Colonic mucosa (tissue), 4 donors: ENCODE measurements at places on chromosomes 6 and 20. TPM values are rescaled to one million over a fixed set of nuclear protein-coding genes. Genes with fewer than 3 reads are reported as not detected.

DNA sequence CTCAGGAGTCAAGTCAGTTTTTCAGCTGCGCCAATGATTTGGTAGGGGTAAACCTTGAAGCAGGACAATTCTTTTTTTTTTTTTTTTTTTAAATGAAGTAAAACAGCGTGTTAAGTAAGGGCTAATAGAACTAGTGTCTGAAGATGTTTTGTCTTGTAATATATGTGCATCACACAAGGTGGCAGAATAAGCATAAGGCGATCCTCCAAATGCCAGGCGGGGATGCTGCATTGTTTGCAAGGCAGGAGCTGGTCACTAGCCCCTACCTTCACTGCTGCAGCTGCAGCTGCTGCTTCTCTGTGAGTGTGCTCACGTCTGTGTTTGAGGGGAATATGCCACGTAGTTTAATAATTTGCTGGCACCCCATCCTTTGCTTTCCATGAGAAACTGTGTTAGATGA is 272.7 kb upstream of the MAP3K7 start:
- DNase-seq = no peak

GRCh38 chr6:149357726-149358538 is 40.4 kb downstream of the TAB2 start:
- DNase-seq = no peak

DNA sequence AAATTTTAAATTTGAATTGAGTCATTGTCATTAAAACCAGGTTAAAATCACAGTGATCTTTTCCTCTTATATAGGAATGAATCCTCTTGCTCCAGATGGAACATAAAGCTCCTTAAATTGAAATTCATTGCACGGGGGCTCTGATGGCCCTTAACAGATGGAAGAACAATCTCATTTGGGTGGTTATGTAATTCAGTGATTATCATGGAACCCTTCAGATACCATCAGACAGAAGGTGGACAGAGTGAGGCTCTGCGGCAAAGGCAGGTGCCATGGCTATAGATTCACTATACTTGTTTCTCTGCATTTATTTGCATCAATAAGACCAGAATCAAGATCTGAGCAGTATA is 17.8 kb upstream of the RNF182 start:
- DNase-seq = no peak

DNA sequence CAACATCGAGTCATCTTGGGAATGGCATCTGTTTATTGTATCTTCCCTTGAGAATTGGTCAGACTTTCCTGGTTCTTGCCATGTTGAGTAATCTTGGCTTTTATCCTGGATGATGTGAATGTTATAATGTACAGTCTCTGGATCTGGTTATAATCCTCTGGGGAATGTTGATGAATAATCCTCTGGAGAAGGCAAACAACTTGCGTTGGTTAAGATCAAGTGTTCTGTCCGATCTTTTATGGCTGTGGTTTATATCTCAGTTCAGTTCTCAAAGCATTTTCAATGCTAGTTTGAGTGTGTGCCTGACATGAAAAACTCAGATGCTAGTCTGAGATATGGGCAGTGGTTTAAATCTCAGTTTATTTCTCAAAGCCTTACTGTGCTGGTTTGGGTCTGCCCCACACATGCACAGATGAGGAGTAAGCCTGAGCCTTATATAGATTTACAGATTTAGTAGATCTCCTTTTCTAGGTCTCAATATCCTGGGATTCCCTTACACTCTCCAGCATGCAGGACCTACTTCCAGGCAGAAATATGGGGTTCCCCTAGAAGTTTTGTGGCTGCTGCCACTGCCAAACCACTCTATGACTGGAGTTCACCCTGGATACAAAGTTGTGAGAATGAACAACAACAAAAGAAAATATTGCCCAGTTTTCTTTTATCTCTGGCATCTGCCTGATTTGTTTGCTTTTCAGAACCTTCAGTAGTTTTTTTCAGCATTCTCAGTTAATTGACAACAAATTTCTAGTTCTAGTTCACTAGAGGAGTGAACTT is 191.8 kb upstream of the MAN1A1 start:
- no peak for DNase-seq

DNA sequence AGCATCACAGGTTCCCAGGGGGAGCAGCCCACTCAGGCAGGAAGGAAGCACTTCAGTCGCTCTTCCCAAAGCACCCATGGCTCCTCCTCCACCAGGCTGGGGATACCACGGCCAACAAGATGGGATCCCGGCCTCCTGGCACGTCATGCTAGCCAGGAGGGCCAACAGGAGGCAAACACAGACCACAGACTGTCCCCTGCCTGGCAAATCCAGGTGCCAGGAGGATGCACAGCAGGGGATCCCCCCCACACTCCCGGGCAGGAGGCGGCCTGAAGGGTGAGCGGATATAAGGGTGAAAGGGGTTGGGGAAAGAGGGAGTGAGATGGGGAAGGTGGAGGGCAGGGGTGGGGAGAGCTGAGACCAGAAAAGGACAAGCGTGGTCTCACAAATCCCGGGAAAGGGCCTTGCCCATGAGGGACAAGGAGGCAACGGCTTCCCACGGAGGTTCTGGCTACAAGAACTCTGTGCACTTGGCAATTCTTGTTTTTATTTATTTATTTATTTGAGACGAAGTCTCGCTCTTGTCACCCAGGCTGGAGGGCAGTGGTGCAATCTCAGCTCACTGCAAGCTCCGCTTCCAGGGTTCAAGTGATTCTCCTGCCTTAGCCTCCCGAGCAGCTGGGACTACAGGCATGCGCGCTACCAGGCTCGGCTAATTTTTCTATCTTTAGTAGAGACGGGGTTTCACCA is 7.2 kb downstream of the PXDC1 start:
- DNase-seq = no peak

GRCh38 chr20:32924781-32925180 is 66.1 kb downstream of the EFCAB8 start:
- no peak for DNase-seq

- peak; percentile 61 for DNase-seq
Observed at GRCh38 chr20:23235173-23236027, 115.2 kb upstream of the NXT1 start.

DNA sequence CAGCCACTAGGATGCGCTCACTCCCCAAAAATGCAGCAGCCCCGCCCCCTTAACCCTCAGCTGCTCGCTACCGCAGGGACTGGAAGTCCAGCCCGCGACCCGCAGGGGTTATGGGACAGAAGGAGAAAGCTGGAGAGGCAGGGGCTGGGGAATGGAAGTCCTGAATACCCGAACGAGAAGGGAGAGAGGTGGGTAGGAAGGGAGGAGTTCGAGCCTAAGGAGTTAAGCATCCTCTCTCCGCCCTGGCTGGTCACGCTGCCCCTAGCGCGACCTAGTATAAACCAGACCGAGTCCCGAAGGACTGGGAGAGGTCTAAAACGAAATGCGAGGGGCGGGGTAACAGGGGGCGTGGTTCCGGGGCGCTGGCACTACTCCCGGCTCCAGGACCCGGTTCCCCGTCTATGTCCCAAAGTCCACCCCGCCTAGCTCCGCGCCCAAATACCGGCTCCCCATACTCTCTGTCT is 448 bp upstream of the DDAH2 start:
- DNase-seq = peak; percentile 97

DNA sequence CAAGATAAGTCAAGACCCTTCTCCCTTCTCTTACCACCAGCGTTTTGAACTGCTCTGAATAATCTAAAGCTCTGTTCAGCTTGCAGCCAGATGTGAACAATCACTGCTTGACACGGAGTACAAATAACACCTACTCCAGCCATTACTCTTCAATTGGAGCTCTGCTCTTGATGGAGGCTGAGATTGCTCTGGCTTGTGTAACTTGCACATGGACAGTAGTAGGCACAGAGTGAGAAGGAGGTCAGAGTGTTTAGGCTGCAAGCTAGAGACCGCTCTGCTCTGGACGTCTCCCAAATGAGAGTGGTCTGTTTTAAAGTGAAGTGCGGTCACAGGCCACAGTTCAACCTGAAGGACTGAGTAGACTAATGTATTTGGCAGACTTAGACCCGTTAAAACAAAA is 158.3 kb downstream of the HDGFL1 start:
- no peak for DNase-seq

GRCh38 chr6:71258078-71258866 is 30.3 kb upstream of the OGFRL1 start:
- no peak for DNase-seq

DNA sequence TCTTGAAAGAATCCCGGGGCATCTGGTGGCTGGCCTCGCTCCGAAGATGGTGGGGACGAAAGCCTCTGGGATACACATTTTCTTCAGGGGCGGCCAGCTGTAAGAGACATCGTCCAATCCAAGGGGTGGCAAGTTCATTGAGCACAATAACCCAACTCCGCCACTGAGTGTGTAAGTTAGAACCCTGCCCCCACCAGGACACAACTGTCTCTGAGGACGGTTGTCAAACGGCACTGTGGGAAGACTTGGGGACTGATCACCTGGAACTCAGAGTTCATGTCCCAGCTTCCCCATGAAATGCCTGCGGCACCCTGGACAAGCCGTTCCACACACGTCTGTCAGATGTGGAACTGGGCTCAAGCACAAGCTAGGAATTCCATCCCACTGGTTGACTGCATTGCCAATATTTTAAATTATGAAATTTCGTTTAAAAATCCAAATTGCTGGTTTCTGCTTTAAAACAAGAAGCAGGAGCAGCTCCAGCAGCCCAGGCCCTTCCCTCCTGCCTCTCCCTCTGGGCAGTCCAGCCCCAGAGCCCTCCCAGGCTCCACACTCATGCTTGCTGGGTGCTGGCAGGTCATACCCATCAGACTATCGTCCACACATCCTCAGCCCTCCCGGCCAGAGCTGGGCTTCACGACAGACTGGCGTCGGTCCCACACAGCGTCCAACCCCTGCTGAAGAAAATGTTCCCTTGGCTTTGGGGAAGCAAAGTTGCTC is 80.9 kb upstream of the AFDN start:
- DNase-seq = no peak

DNA sequence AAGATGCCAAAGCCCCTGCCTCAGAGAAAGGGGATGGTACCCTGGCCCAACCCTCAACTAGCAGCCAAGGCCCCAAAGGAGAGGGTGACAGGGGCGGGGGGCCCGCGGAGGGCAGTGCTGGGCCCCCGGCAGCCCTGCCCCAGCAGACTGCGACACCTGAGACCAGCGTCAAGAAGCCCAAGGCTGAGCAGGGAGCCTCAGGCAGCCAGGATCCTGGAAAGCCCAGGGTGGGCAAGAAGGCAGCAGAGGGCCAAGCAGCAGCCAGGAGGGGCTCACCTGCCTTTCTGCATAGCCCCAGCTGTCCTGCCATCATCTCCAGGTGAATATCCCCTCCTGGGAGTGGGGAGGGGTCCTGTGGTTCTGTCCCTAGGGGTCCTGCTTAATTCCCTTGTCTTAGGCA is 1.1 kb downstream of the MYLK2 start:
- no peak for DNase-seq

- no peak for DNase-seq
Observed at GRCh38 chr6:165835410-165835851, 172.4 kb upstream of the PDE10A start.

- DNase-seq = no peak
Observed at GRCh38 chr20:62018437-62019143, 47.1 kb downstream of the TAF4 start.

DNA sequence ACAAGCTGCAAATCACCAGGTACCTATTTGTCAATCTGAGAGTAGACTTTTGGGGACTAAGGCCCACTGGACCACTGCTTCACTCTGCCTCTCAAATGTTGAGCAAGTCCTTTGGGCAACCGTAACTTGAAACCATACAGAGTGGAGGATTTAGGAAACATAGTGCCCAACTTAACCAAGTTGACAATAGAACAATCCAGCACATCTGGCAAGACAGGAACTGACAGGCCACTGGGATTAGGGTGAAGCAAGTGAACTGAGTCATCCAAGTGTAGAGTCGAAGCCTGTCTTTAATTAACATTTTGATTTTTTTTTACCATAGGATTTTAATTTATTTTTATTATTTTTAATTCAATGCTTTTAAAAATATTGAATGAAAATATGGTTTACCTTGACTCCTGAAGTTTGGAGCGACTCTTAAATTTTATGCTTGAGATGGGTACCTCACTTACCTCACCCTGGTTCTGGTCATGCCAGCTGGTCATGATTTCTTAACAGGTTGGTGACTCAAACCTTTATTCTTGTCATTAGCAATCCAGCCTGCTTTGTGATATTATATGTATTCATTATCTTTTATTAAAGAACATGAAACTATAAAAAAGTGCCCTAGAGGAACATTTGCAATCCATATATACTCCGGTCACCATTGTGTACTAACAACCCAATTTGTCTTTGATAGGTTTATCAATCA is 312.1 kb upstream of the DEFB112 start:
- DNase-seq = no peak

DNA sequence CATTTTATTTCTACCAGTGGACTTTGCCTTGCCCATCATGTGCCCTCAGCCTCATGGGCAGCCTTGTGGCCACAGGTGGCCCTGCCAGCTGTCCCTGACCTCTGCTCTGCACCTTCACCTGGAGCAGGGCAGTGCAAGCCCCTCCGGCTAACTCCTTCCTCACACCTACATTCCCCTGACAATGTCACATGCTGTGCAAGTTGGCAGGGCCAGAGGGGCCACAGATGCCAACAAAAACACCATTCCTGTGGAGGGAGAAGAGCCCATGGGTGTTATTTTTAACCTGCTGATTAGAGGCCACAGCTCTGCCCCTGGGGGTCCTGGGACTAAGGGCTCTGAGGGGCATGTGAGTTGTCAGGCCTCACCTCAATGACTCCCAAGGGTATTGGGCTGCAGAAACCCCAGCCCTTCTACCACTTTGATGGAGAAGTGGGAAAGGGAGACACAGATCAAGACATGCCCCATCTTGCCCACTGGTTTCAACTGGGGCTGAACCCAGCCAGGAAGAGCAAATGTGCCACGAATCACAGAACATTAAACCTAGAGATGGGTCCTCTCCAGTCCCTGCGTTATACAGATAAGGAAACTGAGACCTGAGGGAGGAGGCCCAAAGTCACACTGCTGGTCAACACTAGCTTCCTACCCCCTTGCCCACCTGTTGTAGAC is 65.0 kb downstream of the MRPL14 start:
- no peak for DNase-seq

DNA sequence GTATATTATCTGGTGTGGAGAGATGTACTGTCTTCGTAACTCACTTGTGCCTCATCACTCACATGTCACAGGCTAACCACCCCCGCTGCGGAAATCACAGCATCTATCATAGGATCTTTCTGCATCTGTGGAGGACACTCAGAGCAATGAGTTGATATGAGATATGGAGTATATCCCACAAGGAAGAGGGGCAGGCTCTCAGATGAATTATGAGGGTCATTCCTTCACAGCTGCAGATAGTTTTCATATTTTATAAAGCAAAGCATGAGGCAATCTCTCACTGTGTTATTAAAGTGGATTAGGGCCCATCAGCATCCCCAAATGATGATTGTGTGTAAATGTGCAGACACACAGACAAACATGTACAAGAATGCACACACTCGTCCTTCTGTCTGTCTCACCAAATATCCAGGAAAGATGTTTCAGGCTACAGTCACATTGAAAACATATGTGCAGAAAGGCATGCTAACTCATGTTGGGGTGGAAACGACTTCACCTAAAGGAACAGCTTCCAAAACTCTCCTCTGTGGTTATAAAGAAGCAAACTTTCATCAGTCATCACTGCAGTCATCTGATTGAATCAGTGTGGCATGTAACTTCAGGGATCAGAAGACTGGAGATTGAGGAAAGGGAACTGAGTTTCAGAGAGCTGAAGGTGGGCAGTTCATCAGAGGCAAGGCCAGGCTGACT is 164.7 kb downstream of the FOXC1 start:
- DNase-seq = no peak

The APMAP gene
- 63.3 TPM for total RNA-seq

The ADTRP gene
- total RNA-seq = 56.6 TPM

The F13A1 gene
- total RNA-seq = 49.4 TPM

The NMBR gene
- total RNA-seq = not detected

The PRKN gene
- total RNA-seq = 8.1 TPM

The SLC25A27 gene
- 7.6 TPM for total RNA-seq

The RAET1E gene
- not detected for total RNA-seq

The SLC16A10 gene
- 7.3 TPM for total RNA-seq
